Activated naive CD8-positive, alpha-beta T cell treated with anti-CD3 and anti-CD28 coated beads, Interleukin-2, amount 10 ng/mL, durations not matched to agents 7 days and 5 days (primary cell): ENCODE measurements at places on chromosomes 4 and X.
A peak's percentile ranks its signal among the peaks of the same experiment; 100 is the strongest.

GRCh38 chrX:134895805-134896581 lies 94.8 kb upstream of the SMIM10 start:
- DNase-seq = no peak

DNA sequence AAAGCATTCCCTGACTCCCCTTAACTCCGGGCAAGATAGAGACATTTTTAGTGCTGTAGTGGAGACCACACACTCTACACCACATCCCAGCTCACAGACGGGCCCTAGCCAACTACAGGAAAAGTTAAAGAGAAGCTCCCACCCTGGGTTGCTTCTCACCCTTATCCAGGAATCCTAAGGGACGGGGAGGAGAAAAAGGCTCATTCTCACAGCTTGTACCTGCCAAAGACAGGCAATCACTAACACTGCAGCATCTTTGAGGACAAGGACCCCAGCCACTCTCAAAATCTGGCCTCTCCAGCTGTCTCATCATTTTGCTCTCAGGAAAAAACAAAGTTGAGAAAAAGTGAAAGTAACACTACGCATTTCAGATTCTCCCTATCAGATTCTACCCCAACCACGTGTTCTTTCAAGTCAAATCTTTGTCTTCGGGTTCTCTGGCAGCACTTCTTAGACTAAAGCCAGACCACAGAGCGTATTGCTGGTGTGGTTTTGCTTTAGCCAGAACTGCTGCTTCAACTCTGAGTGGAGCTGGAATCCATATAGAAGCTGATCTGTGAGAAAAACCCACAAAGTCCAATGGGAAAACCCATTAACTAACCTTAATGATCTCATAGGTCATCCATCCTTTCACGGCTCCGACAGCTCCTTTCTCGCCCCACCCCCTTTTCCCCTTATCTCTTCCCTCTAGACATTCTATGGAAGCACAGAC lies 605.9 kb upstream of the DIPK2B start:
- DNase-seq = no peak

- peak; percentile 31 for DNase-seq
Measured at GRCh38 chrX:52995987-52996331, 37.6 kb upstream of the FAM156A start.

DNA sequence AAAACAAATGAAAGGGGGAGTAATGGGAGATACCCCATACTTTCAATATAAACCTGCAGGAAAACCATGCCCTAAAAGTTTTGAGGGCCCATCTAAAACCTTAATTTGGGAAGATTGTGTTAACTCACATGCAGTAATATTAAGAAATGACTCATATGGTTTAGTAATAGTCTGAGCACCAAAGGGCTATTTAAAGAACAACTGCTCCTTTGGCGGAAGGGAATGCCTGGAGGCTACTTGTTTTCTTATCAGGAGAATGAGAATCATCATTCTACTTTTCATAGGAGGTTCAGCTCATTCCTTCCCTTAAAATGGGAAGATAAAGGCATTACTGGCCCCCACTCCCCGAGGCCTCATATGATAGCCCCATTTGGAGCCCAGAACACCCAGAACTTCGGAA lies 47.6 kb downstream of the SPIN3 start:
- DNase-seq = no peak

GRCh38 chr4:158722291-158722916 lies 792 bp downstream of the PPID start:
- no peak for DNase-seq

DNA sequence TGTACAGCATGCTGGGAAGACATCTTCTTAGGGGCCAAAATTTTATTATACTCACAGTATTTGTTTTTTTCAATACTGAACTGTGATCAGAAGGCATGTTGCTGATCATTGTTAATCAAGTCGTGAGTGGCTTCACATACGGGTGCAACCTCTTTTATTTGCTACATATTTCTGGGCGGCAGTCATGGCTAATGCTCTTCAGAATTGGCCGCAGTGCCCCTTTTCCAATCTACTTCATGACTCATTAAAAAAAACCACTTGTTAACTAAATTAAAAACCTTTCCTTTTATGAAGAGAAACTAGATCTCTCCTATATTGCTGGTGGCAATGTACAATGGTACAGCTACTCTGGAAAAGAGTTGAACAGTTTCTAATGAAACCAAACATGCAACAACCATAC lies 101.5 kb upstream of the C1GALT1C1 start:
- no peak for DNase-seq

DNA sequence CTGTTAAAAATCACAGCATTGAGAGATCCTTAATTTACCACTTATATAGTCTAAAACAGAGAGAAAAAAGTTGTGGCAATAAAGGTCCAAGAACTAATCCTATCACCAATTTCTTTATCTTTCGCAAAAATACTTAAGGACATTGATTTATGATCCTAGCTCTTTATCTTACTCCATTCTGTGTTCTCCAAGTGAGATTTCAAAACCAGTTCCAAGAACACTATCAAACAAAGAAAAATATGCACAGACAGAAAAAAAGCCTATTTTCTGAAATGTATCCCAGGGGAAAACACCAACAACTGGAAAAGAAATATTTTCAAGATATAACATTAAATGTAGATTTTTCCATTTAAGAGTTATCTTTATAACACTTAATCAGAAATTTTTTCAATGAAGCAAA lies 172.8 kb downstream of the APBB2 start:
- DNase-seq = no peak

DNA sequence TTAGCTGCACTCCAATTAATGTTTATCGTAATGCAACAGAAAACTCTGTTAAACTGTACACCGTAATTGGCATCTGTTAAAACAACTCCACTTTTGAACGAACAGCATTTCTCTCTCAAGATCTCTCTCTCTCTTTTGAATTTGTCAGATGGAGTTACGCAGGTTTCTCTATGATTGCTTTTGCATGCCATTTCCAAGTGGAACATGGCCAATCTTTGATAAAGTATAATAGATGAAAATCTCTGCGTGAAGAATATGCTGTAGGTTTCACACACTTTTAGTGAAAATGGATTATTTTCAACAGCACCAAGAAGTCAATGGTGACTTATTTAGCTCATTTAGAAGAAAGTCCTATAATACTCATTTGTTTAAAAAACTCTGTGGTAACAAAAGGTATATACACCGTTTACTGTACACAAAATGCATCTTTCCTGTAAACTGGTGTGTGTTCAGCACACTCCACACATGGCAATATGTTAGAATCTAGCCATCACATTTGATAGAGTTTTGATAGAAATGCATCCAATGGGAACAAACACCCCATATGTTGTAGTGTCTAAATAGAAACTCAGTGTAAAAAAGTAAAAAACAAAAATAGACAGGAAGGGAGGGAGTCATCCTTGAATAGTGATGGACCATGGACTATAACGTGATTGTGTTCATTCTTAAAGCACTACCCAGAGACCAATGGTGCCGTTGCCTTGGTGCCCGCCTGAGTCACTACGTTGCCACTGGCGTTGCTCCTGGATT lies 5.8 kb upstream of the FGFBP2 start:
- no peak for DNase-seq

- DNase-seq = no peak
Measured at GRCh38 chrX:153631907-153632594, 15.0 kb upstream of the DUSP9 start.

DNA sequence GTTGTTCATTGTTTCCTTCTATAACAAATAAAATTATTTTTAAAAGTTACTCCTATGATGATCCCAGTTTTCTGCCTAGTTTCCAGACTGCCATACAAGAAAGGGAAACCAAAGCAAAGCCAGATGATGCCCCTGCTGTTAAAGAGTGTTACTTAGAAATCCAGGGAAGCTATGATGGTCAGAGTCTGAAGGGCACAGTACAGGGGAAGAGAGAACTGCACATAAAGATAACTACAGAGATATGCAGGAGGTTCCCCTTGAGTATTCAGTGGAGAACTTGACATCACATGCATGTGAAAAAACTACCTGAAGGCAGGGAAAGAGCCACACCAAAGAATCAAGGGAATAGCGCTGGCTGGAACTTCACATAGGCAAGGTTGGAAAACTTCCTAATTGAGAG lies 494.2 kb upstream of the FSTL5 start:
- no peak for DNase-seq

- no peak for DNase-seq
Measured at GRCh38 chr4:144384408-144384807, 243.9 kb upstream of the GYPA start.

DNA sequence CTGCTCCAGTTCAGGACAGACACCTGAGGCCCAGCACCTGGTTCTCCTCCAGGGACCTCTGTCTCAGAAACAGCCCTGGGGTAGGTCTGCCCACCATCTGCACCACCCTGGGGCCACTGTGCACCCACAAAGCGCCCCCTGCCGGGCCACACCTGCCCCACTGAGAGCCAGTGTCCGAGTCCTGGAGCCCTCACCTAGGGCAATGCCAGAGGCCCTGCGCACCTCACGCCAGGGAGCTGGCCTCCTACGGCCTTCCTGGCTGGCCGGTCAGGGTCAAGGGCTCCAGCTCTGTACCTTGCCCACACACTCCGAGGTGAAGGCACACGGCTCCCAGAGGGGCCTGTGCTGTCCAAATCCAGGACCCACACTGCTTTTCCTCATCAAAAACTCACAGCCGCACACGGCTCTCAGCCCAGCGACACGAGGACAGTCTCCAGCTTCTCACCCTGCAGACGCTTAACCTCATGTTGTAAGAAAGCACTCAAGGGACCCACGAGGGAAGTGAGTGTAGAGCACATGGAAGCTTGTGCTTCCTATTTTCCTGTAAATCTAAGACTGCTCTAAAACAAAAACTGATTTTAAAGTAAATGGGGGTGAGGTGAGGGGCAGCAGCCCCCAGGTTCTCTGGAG lies 5.4 kb downstream of the CTBP1 start:
- peak; percentile 33 for DNase-seq

DNA sequence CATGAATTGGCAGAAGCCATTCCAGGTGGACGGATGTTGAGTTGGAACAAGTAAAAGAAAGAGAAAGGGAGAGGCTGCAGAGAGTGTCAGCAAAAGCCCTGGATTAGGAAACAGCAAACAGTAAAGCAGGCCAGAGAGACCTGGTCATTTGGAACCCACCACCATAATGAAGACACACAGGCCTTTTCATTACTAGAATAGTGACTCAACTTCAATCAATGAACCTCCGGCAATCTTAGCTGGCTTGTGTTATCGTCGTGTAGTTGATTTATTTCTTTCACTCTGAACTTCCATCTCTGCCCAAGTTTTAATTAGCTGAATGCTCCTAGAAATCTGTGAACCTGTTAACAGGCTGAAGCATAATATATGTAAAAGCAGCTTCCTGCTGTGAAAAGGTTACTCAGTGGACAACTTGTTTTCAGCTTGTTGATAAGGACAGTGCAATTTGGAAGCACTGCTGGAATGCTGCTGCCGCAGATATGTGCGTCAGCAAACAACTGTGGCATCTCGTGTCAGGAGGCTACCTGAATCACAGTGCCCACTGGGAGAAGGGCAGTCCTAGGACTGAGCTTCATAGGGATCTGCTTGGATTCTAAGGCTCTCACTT lies 68.8 kb downstream of the SPANXN4 start:
- no peak for DNase-seq

- no peak for DNase-seq
Measured at GRCh38 chr4:43345323-43345925, 452.9 kb downstream of the GRXCR1 start.
